ENCODE measurements at places on chromosomes 7 and 10. TPM values are rescaled to one million over a fixed set of nuclear protein-coding genes. Genes with fewer than 3 reads are reported as not detected.

DNA sequence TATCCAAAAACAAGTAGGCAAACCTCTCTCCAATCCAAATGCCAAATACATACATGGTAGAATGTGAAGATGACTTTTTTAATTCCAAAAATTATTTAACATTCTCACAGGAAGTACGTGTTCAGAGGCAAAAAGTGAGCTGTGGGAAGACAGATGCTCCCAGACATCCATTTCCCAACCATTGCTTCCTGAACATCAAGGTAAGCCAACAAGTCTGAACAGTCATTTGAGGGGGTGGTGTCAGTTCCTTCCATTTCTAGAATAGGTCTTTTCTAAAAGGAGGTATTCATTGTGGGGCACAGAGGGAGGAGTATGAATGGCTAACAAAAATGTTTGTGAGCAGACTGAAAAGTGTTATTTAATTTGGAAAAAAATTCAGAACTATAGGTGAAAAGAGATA is 49.1 kb downstream of the OSBPL3 start:
- no peak for DNase-seq

Gene ETV1
- polyA plus RNA-seq: 94.3 TPM

Gene ZNF365
- 0.25 TPM for polyA plus RNA-seq

Gene ELFN1
- polyA plus RNA-seq: 2.8 TPM

DNA sequence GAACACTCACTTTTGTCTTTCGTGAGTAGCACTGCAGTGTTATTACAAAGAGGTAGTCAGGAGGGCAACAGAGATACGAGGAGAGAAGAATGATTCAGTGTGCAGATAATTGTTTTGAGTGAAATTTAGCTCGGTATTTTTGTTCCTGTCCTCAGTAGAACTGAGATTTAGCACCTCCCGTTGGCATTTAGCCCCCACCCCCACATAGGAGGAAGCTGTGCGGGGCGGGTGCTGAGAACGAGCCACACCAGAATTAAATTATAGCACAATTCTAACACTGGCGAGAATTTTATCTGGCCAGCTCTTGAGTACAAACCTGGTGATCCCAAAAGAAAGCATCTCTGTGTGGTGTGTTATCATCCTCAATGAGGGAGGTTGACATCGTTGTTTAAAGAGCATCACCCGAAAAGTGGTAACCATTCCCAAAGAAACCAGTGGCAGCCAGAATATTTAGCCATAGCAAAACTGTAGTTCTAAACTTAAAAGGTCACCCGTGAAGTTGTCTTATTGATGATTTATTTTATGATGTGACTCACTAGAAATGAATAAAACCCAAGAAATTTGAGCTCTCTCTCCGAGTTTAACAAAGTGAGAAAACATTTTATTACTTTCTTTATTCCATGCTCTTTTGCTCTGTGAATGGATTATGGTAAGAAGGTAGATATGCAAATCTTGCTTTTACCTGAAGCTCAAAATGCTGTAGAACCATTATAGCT is 612.2 kb downstream of the SUGCT start:
- DNase-seq: no peak

DNA sequence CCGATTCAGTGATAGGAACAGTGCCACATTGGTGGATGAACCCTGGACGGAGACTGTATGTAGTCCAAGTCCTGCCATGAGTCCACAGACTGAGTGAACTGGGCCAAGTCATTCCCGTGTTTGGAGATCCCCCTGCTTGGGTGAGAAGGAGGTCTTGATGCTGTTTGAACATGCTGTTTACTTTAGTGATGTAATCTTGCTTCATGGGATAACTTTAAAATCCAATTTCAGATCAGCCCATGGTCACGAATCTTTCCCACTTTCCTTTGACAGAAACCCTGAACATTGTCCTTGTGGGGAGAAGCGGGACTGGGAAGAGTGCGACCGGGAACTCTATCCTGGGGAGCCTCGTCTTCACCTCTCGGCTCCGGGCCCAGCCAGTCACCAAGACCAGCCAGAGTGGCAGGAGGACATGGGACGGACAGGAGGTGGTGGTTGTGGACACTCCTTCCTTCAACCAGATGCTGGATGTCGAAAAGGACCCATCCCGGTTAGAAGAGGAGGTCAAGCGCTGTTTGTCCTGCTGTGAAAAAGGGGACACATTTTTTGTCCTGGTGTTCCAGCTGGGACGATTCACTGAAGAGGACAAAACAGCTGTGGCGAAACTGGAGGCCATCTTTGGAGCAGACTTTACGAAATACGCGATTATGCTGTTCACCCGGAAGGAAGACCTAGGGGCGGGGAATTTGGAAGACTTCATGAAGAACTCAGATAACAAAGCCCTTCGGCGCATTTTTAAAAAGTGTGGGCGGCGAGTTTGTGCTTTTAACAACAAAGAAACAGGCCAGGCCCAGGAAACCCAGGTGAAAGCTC is 26.6 kb downstream of the GIMAP8 start:
- DNase-seq: no peak

DNA sequence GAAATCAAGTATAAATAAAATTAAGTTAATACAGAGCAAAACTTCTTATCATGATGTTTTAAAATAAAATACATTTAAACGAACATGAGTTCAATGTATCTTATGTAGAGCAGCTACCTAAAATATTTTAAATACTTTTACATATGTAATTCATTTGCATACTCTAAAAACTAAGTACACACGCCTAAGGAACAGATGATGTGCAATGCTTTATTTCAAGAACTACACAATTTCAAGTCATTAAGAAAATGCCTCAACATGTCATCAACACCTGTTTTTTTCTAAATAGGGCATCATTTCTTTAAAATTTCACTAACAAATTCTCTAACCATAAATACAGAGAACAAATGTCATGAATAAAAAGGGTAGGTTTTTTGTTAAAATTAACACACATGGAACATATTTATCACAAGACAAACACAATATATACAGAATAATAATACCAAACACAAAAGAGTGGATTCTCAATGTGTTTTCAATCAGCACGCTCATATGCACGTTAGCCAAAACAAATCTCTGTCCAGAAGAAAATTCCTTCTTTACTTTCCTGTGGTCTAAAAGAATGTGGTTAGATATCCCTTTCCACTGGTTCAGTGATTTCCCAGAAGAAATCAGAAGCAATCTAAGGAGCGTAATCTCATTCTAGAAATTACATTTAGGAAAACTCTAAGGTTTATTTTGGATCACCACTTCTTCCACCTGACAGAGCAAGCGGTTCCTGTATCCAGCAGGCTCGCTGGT is 73.0 kb upstream of the PFKP start:
- DNase-seq: no peak

Gene PDE6C
- polyA plus RNA-seq: 3.0 TPM

Data from right lung (tissue), 10 donors.